ENCODE measurements at places on chromosomes 6 and 20.

DNA sequence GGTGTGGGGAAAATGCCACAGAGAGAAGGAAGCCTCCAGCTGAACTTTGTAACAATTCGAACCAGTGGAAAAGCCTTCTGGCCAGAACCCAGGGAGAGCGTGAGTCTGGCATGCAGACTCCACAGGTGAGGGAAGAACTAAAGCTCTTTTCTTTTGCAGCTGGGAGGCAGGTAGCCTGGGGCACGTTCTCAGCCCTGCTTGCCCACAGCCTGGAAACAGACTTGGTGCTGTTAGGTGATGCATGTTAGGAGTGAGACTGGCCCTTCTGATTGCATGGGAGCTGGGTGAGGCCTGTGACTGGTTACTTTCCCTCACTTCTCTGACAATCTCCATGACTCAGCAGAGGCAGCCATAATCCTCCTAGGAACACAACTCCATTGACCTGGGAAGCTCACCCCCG, 34.2 kb downstream of the PROKR2 start:
- no peak for DNase-seq

DNA sequence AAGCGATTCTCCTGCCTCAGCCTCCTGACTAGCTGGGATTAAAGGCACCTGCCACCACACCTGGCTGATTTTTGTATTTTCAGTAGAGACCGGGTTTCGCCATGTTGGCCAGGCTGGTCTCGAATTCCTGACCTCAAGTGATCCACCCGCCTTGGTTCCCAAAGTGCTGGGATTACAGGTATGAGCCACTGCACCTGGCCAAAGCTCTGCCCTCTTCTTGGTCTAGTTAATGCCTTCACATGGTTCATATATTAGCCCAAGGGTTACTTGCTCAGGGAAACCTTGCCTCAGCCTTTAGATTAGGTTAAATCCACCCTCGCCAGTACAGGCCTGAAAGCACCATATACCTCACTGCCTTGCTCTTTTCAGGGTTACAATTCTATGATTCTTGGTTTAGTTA, 26.1 kb downstream of the TSHZ2 start:
- no peak for DNase-seq

DNA sequence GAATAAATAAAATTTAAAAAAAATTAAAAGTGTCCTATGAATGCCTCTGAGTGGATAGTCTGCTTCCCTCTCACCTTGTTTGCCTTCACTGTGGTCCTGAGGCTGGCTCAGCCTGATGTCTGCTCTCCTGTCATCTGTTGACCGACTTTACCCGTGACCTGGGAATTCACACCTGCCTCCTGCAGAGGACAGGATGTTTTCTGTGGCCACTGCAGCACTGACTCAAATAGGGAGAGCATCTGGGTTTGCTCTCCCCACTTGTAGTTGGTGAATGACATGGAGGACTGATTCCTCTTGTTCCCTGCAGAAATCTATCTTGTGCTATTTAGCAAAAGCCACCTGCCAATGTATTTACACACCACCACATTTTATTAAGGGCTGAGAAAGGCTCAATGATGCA, 52.4 kb upstream of the ERVFRD-1 start:
- DNase-seq: no peak

DNA sequence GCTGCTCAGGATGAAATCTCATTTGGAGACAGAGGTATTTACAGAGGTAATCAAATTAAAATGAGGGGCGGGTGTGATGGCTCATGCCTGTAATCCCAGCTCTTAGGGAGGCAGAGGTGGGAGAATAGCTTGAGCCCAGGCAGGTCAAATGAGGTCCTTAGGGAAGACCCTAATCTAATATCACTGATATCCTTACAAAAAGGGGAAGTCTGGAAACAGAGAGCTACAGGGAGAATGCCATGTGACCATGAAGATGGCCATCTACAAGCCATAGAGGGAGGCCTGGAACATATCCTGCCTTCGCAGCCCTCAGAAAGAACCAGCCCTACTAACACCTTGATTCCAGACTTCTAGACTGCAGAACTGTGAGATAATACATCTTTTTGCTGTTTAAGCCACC, 8.3 kb downstream of the MTCL3 start:
- DNase-seq: no peak

- DNase-seq: no peak
These were observed 193.9 kb downstream of the SLC24A3 start for GRCh38 chr20:19406381-19406780.
